ENCODE measurements at places on chromosomes 5 and 9. TPM values are rescaled to one million over a fixed set of nuclear protein-coding genes. Genes with fewer than 3 reads are reported as not detected.
A peak's percentile ranks its signal among the peaks of the same experiment; 100 is the strongest.

- DNase-seq, result no peak
These were observed 156.8 kb upstream of the TBC1D2 start for GRCh38 chr9:98412101-98412842.

DNA sequence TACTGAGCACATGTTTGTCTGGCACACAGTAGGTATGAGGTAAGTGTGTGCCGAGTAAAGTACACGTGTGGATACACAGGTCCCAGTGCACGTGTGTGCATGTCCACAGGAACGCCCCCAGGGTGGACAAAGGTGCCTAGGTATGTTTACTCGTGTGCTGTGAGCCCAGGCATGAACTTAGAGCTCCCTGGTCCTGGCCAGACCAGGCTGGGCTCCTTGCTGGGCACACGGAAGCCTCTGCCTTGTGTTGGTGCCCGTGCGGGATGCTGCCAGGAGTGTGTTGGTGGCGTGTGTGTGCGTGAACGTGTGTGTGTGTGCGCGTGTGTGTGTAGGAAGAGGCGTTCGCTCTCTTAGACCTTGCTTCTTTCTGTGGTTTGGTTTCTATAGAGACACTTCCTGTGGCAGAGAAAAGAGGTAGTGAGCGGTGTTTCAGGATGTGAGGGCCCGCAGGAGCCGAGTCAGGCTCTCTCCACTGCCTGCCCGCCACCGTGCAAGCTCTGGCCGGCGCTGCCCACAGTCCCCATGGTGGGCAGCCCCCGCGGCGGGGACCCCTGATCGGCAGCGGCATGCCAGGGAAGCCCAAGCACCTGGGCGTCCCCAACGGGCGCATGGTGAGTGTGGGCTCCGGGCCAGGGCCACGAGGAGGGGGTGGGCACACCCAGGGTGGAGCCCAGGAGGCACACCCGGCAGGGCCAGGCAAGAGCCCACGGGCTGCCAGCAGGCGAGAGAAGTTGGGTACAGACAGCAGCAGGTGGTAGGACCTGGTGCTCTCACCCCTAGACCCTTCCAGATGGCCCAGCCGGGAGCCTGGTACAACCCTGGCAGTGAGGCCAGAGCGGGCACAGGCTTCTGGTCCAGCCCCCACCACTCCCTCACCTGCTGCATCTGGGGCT is at the start of gene RGS14:
TSS of gene RGS14 (plus strand) at position 466 of the 893 bp plus-strand sequence. CDS start at position 567, 101 bp downstream.
- DNase-seq, result no peak

- no peak for DNase-seq
These were observed 29.5 kb downstream of the EXD3 start for GRCh38 chr9:137393176-137394150.

Gene LHX6
- total RNA-seq, result not detected

Gene SLC1A3
- 3.7 TPM for total RNA-seq

DNA sequence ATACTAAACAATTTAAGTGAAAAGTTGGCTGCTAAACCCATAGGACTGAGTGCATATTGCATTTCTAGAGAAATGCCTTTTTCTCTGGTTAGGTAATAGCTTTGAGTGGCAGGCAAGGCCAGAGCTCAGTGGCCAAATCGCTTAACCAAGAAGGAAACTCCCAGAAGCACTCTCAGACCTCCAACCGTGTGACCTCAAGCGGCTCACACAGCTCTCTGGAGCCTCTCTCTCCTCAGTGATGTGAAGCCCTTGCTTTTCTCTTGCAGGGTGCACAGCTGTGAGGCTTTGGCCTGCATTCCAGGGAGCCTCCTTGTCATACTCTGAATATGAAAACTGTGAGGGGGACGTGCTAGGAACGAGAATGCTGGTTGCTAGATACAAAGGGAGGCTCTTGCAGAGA is 106.7 kb downstream of the INSYN2B start:
- DNase-seq, result peak; percentile 69

DNA sequence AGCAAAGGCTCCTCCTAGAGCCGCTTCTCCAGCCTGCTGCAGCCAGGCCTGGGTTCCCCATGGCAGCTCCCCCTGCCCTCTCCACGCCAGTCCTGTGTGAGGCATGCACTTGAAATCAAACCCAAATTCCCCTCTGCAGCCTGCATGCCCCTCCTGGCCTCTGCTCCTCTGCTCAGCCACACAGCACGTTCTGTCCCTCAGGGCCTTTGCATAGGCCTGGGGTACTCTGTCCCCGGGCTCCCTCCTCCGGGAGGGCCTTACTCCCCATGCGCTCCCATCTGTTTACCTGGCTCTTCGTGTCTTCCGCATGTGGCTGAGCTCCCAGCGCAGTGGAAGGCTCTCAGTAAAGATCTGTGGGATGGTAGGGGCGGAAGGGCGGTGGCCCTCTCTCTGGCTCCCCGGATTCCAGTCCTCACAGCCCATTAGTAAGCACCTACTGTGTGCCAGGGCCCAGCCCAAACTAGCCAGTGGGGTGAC is 203.5 kb upstream of the IER5L start:
- no peak for DNase-seq

Gene SLC25A2
- total RNA-seq, result 0.72 TPM

DNA sequence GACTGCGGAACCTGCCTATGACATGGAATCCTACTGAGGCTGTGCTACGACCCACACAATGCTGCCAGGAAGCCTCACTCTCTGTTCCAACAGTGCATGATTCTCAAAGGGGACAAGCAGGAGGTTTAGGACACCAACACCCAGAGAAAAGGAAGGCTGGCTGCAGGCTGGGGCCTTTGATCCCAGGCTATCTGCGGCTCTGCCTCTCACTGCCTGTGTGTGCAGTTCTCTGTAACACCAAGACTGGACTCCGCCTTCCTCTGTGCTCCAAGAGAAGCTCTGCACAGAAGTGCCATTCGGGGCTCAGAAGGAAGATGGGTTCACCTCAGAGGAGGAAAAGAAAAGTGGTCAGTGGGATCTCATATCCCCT is 20.5 kb downstream of the ANKH start:
- DNase-seq, result no peak

DNA sequence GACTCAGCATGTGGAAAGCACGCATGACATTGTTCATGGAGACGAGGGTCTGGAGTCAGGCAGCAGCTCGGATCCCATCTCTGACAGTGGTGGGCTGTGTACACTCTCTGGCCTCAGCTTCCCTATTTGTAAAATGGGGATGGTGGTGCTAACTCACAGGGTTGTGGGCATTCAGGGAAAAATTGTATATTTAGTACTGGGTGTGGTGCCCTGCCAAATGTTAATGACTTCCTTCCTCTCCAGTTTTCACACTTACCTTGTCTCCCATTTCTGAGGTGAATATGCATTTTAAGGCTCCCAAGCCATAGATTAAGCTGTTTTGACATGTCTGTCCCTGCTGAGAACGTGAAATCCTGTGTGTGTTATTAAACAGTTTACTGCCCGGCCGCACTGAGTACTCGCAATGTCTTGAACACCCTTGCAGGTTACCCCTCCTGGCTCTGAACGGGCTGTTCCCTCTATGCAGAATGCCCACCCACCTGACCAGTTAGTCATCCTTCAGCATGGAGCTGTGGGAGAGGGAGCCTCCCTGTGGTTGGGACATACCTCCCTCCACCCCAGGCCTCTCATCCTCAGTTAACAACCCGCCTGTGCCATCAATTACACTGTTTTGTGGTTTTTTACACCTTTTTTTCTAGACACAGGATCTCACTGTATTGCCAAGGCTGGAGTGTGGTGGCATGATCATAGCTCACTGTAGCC is 25.8 kb downstream of the TJP2 start:
- peak; percentile 42 for DNase-seq

- no peak for DNase-seq
These were observed 562 bp downstream of the GSN start for GRCh38 chr9:121268598-121268850.

- DNase-seq, result peak; percentile 51
These were observed 69.3 kb upstream of the IFNE start for GRCh38 chr9:21551401-21551800.

Gene SPAG8
- total RNA-seq, result 3.3 TPM

GRCh38 chr5:7776442-7776841 is 74.5 kb downstream of the CFAP90 start:
- no peak for DNase-seq

Gene LURAP1L
- total RNA-seq, result 47.5 TPM

GRCh38 chr9:137569609-137570203 is 9.0 kb downstream of the DPH7 start:
- no peak for DNase-seq

Measured in fibroblast of the aortic adventitia (primary cell).